NCI-H446 (cell line): ENCODE measurements at places on chromosomes 1 and 21.

GRCh38 chr21:14080764-14081096, 130.0 kb downstream of the LIPI start:
- DNase-seq, result no peak

DNA sequence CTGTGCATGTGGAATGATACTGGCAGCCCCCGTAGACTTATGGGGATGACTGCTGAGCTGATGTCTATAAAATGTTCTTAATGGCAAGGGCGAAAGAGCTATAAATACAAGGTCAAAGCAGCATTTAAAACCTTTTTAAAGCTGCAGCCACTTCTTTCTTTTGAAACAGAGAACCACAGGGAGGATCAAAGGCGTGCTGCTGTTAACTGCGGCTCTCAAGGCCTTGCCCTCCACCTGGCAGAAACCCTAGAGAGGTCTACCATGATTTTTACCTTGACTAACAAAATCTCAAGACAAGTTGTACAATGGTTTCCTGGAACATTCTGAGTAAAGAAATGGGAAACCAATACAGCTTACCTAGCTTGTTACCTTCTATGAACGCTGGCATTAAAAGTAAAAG, 89.7 kb downstream of the SLC45A1 start:
- no peak for DNase-seq

DNA sequence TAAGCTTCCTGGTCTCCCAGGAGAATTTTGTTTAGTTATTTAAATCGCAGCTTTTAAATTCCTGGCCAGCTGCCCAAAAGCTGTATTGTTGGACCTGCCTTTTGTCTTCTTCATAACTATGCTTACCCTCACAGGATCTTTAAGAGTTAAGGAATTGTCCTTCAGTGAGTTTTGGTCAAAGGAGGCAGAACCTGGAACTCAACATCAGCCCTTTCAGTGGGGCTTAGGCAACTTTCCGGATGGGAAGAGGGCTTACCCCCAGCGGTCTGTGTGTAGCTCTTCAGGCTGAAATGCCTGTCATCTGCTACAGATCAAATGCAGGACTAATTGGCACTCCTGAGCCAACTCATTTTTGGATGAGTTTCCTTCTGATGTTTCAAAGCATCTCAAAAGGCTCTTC, 402.6 kb downstream of the SIPA1L2 start:
- DNase-seq, result peak; percentile 91

DNA sequence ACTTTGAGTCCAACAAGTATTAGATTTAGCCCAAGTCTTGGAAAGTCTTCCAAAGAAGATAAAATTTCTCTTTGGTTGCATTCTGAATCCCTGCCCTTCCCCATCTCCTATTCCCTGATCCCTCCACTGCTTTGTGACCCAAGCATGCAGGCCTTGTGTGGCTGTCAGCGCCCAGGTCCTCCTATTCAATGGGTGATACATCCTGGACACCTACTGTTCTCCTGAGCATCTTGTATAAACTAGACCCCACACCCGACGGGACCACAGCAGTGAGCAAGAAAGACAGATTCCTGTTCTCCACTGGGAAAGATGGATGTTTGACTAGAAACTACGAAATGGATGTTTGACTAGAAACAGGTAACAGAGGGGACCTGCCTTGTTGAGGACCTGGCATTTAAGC, 136.6 kb downstream of the KIF26B start:
- DNase-seq, result no peak

GRCh38 chr1:98197356-98197755, 276.5 kb upstream of the DPYD start:
- DNase-seq, result no peak

DNA sequence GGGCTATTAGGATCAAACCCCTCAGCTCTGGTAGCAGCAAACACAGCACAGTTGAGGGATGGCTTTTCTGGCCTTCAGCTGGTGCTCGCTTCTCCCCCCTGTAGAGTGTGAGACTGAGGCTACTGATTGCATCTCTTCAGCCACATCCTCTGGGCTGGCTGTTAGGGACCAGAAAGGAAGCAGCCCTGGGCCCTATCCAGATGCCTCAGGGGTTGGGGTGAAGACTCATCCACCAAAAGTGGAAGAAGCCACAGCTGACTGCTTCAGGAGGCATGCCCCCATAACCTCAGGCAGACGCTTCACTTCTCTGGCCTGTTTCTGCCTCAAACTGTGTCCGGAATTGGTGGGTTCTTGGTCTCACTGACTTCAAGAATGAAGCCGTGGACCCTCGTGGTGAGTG, 6.2 kb upstream of the TMEM200B start:
- DNase-seq, result no peak

- DNase-seq, result no peak
Observed at GRCh38 chr21:41142051-41142795, 25.7 kb upstream of the BACE2 start.

DNA sequence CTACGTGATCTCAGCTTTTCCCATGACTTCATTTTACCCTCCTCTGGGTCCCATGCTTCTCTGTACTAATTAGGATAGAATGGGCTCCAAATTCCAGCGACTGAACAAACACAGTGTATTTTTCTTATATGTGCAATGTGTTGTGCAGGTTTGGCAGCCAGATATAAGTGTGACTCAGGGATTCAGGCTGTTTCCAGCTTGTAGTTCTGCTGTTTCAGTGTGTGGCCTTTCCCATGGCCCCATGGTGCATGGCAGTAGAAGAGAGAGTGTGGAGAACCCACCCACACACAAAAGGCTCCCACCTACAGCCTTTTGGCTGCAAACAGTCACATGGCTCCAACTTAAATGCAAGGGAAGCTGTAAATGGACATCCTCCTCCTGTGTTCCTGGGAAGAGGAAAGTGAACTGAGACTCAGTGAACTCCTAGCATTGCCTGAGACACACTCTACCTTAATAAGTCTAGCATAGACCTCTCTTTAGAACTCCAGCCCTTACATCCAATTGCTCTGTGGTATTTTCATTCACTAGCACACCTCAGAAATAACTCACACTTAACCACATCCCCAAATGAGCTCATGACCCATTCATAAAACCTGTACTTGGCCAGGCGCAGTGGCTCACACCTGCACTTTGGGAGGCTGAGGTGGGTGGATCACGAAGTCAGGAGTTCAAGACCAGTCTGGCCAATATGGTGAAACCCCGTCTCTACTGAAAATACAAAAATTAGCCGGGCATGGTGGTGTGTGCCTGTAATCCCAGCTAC, 58.7 kb downstream of the KIAA0040 start:
- DNase-seq, result no peak

DNA sequence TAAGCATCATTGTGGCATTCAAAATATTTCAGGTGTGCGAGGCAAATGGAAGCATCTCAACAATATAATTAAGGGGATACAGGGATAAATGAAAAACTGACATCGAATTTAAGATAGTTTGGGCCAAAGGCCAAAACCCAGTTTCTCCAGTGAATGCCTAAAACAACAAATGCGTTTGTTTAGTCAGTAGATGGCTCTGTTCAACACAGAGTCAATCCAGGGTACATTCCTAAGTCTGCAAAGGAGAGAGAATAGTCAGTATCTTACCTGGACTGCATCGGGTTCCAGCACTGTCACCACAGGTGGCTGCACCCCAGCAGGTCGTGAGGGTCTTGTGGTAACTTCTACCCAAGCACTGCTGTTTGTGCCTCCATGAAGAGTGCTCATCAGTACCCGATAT, 321.1 kb downstream of the KCTD3 start:
- DNase-seq, result no peak

GRCh38 chr1:22677931-22678896, 25.2 kb downstream of the C1QB start:
- DNase-seq, result no peak

DNA sequence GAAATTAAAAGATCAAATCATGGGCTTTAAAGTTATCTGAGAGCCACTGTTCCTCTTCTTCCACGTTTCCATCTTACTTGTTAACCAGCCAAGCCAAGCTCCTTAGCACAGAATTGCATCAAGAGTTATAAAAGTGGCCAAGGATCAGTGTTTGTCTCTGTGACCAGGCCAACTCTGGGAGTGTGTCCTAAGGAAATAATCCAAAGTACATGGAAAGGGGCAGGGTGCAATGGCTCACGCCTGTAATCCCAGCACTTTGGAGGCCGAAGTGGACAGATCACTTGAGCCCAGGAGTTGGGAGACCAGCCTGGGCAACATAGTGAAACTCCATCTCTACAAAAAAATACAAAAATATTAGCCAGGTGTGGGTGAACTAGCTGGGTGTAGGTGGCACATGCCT, 10.0 kb upstream of the MPZL1 start:
- no peak for DNase-seq

DNA sequence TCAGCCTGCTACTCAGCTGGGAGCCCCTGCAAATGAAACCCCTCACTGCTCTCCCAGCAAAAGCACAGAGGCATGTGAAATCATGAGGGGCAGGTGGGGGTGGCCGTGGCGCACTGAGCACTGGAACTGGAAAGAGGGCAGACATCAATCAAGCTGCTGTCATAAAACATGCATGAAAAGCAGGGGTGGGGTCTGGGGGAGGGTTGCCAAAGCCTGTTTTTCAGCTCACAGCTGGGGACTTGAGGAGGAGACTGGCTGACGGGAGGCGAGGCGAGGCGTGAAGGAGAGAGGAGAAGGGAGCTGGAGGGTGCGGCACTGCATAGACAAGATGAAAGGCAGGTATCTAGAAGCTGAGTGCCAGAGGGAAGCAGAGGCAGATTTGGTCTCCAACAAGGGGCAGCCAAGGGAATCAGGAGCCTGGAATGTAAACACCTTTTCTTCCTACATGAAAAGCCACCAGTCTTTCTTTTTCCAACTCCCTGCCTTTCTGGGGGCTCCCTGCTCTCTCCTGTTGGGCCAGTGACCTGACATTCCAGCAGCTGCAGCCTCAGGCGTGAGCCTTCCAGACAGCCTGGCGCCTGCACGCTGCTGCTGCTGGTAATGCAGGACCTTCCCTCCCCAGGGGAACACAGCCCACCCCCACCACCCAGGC, 87.0 kb downstream of the NMNAT2 start:
- DNase-seq, result peak; percentile 65

DNA sequence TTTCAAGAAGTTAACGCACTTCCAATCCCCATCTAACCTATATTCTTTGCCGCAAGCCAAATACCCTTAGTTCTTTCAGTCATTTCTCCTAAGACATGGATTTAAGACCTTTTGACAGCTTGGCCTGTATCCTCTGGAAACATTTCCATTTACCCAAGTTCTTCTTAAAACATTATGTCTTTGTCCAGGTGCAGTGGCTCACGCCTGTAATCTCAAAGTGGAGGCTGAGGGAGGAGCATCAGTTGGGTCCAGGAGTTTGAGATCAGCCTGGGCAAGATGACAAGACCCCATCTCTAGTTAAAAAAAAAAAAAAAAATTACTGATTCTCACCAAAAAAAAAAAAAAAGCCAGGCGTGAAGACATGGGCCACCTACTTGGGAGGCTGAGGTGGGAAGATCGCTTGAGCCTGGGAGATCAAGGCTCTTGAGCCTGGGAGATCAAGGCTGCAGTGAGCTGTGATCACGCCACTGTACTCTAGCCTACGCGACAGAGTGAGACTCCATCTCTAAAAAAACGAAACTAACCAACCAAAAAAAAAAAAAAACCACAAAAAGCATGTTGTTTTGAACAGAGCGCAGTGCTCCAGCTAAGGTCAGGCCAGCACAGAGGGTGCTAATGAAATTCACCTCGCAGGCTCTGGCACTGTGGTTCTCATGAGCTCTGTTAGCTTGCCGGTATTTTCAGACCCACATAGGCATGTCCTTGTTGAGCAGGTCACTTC, 36.0 kb downstream of the NUAK2 start:
- DNase-seq, result no peak

GRCh38 chr1:183936009-183936408, 101.5 kb downstream of the COLGALT2 start:
- DNase-seq, result no peak

DNA sequence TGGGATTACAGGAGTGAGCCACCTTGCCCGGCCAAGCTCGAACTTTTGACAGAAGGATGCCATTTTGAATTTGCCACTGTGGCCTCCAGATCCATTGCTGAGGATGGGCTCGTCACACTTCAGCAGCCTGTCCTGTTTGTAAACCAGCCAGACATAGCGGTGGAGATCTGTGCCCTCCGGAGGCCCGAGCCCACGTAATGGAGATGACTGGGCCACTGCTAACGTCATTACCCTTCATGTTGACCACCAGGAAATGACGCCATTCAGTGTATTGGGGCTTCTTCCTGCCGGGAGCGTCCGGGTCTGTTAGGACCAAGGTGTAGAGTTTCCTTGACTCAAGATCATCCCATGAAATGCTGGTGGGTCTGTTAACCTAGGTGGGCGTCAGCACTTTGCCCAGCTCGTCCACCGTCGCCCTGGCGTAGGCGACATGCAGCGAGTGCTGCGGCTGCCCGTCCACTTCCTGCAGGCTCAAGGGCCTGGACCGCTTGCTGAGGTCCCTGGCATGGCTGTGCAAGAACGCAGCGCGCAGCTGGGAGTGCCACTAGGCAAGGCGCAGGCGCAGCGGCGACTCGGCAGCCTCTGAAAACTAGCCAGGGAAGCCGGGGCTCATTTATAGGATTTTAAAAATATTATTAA, 40.8 kb downstream of the PTPRC start:
- no peak for DNase-seq

DNA sequence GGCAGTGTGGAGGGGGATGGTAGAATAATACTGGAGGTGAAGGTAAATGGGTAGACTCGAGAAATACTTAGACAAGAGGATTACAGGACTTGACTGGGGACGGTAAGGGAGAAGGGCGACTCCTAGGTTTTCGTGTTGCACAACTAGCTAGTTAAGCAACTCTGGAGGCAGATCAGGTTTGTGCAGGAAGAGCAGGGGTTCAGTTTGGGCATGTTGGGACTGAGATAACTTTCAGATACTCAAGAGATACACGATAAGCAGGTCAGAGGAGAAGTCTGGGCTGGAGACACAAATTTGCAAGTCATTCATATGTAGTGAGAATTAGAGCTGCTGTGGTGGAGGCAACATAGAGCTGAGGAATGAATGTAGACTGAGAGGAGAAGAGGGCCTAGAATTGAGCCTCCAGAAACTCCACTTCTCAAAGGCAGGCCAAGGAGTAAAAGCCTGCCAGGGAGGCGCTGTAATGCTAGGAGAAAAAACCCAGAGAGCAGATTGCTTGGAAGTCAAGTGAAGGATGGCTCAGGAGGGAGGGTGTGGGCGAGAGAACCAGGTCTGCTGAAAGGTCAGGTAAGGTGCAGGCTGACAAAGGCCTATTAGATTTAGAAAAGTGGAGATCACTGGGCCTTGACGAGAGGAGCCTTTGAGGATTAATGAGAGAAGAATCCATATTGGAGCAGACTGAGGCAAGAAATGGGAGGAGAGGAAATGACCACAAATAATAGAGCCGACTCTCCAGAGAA, 20.8 kb downstream of the MAB21L3 start:
- DNase-seq, result no peak

DNA sequence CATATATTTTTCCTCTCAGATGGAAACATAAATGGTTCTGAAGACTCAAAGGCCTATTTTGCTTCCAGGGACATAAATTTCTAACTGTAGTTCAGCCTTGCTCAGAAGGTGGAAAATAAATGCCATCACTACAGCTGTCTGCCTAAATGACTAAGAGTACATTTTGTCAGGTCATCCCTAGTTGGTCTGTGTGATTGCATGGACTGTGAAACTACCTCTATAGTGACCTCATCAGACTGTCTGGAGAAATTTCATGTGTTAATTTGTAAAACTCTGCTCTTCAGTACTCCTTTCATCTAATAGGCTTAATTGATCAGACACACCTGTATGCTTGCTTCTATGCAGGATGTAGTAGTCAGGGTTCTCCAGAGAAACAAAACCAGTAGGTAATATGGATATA, 886.9 kb downstream of the AMY1C start:
- DNase-seq, result no peak
